ENCODE measurements at places on chromosomes 12 and 14. TPM values are rescaled to one million over a fixed set of nuclear protein-coding genes. Genes with fewer than 3 reads are reported as not detected.

DNA sequence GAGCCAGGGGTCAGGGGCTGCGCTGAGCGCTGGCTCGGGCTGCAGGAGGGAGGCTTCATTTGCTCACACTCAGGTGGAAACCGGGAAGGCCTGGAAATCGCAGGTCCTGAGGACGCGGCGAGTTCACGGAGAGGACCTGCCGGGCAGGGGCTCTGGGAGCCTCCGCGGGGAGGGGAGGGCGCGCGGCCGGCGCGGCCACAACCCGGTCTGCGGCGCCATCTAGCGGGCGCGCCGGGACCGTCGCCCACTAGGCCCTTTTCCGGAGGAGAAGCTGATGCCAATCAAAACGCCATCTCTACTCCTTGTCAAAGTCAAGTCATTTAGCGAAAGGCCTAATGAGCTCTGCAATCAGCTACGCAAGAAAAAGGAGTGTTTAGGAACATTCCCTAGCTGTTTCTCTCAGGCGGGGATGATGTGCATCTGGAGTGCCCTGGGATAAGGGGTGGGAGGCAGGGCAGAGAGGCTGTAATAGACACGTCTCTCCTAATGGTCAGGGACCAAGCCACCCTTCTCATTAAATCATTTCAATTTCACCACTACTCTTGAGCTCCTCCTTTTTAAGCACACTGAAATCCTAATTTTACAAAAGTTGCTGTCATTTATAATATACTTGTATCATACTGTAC is 885.8 kb upstream of the TMEM132C start:
- H3K4me1 ChIP-seq: peaks cover 5% of the 10 kb centered on the region
- H3K36me3 ChIP-seq: no peaks in the 10 kb centered on the region
- no peak for DNase-seq
- no peaks in the 10 kb centered on the region for H3K27me3 ChIP-seq
- H3K4me3 ChIP-seq: peak overlapping the region; percentile 68
- H3K27ac ChIP-seq: peak overlapping the region; percentile 32

GRCh38 chr12:89863493-89863938 is 154.9 kb upstream of the ATP2B1 start:
- peaks cover 20% of the 10 kb centered on the region for H3K4me1 ChIP-seq
- no peaks in the 10 kb centered on the region for H3K36me3 ChIP-seq
- peak overlapping the region; percentile 80 for H3K27ac ChIP-seq

GRCh38 chr12:115109863-115110262 is 425.9 kb upstream of the TBX3 start:
- H3K4me1 ChIP-seq: no peaks in the 10 kb centered on the region
- H3K27ac ChIP-seq: no peak overlapping the region
- no peaks in the 10 kb centered on the region for H3K36me3 ChIP-seq
- no peak for DNase-seq
- H3K27me3 ChIP-seq: peaks cover 3% of the 10 kb centered on the region

DNA sequence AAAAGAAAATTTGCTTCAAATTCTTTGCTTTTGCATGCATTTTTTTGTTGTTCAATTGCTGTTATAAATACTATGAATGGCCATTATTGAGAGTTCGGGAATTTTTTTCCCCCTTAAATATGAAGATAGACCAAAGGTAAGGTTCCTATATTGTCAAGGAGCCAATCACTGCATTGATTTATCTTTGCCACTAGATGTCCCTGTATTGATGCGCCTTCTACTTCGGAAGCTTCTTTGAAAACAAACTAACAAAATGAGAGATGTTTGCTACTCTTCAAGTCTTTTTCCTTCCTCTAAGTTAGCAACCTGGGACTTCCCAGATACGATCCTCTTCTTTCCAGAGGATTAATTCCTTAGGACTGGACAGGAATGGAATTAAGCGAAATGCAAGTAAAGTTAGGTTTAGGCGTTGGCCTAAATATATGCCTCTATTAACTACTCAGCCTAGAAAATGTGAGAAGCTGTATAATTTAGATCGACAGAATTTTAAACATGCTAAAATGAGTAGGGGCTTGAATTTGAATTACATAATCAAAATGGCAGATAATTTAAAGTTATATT is 318.1 kb downstream of the AEBP2 start:
- DNase-seq: no peak
- peak overlapping the region; percentile 65 for H3K27ac ChIP-seq
- H3K27me3 ChIP-seq: no peaks in the 10 kb centered on the region
- peaks cover 59% of the 10 kb centered on the region for H3K4me1 ChIP-seq
- H3K4me3 ChIP-seq: no peak overlapping the region
- H3K36me3 ChIP-seq: peaks cover 4% of the 10 kb centered on the region

DNA sequence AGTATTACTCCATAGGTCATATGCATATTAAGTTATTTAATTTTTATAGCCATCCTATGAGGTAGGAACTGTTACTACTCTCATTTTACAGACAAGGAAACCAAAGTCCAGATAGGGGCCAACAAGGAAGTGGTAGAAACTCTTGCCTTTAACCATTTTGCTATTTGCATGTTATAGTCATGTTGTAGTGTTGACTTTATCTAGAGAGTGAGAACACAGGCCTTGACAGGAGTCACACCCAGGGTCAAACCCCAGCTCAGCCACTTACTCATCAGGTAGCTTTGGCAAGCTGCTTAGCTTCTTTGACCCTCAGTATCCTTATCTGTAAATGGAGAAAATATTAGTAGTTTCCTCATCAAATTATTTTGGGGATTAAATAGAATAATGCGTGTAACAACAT is 156.2 kb downstream of the CAND1 start:
- H3K27ac ChIP-seq: no peak overlapping the region
- peaks cover 28% of the 10 kb centered on the region for H3K4me1 ChIP-seq
- H3K27me3 ChIP-seq: no peaks in the 10 kb centered on the region
- DNase-seq: no peak
- peaks cover 1% of the 10 kb centered on the region for H3K36me3 ChIP-seq

Gene KCNJ8
- total RNA-seq: not detected

- peaks cover 13% of the 10 kb centered on the region for H3K4me1 ChIP-seq
- H3K4me3 ChIP-seq: no peak overlapping the region
- no peak overlapping the region for H3K27ac ChIP-seq
These were observed 13.4 kb downstream of the ATXN2 start for GRCh38 chr12:111585690-111586089.

- no peaks in the 10 kb centered on the region for H3K36me3 ChIP-seq
- H3K4me1 ChIP-seq: no peaks in the 10 kb centered on the region
- H3K27me3 ChIP-seq: peaks cover 22% of the 10 kb centered on the region
- no peak overlapping the region for H3K4me3 ChIP-seq
These were observed 6.0 kb upstream of the SLC6A12 start for GRCh38 chr12:219891-220352.

GRCh38 chr14:75439989-75440388 is 12.2 kb downstream of the JDP2 start:
- peaks cover 45% of the 10 kb centered on the region for H3K36me3 ChIP-seq
- H3K27me3 ChIP-seq: no peaks in the 10 kb centered on the region
- DNase-seq: no peak

GRCh38 chr12:1984759-1985158 is 19.5 kb downstream of the DCP1B start:
- no peak for DNase-seq
- no peak overlapping the region for H3K27ac ChIP-seq
- H3K27me3 ChIP-seq: no peaks in the 10 kb centered on the region
- peaks cover 52% of the 10 kb centered on the region for H3K36me3 ChIP-seq

DNA sequence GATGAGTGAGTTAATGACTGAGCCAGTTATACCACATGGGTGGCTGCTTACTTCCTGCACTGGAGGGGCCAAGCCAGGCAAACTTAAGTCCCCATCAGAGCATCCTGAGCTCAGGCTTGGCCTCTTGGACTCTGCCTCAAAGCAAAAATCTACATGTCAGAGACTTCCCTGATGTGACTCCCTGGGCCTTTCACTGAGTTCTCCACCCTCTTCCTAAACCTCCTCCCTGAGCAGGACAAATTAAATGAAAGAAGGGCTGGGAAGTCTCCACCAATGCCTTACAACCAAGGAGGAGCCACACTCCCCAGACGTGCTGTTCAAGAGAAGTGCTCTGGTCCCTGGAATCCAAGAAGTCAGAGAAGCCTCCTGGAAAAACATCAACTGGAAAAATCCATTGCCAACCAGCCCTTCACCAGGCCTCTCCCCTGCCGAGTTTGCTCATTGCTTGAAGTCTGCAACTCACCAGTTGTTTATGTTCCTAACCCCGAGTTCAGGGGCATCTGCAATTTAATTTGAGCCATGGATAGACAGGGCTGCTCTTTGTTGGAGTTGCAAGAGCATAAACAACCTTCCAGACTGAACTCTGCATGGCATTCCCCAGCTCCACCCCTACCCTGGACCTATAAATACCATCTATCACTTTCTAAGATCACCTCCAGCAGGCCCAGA is 160.5 kb downstream of the ANO2 start:
- peaks cover 4% of the 10 kb centered on the region for H3K27me3 ChIP-seq
- no peak for DNase-seq
- H3K4me3 ChIP-seq: no peak overlapping the region
- H3K4me1 ChIP-seq: no peaks in the 10 kb centered on the region

Gene NPAS3
- total RNA-seq: 5.7 TPM

DNA sequence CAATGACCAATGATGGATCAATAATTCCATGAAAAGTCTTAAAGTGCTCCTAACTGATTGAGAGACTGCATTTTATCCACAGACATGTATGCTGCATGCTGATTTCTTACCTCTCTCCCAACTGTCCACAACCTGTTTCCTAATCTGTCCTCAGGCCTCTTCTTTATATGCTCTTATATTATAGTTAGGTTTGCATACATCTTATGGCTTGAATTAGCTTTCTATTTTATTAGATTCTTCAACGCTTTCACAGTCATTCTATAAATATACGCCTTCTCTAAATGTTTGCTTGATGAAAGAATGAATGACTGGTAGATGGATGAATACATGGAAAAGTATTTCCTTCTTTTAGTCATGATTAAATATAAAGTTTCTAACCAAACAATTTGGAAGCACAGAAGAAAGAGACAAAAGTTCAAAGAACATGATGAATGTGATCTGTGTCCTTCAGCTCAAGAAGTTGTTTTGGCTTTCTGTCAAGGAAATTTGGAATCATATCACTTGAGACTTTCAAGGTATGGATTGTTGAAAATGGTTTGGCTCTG is 91.8 kb upstream of the NPAS3 start:
- H3K27ac ChIP-seq: peak overlapping the region; percentile 46
- DNase-seq: no peak
- H3K4me1 ChIP-seq: peaks cover 12% of the 10 kb centered on the region
- H3K4me3 ChIP-seq: no peak overlapping the region
- peaks cover 7% of the 10 kb centered on the region for H3K27me3 ChIP-seq
- H3K36me3 ChIP-seq: peaks cover 5% of the 10 kb centered on the region

Gene AQP2
- total RNA-seq: not detected

Gene KRT82
- not detected for total RNA-seq

GRCh38 chr14:22593601-22594000 is 4.5 kb upstream of the ABHD4 start:
- peaks cover 4% of the 10 kb centered on the region for H3K27me3 ChIP-seq
- no peak overlapping the region for H3K27ac ChIP-seq
- no peaks in the 10 kb centered on the region for H3K36me3 ChIP-seq
- DNase-seq: no peak

- H3K4me3 ChIP-seq: peak overlapping the region; percentile 84
- no peak for DNase-seq
- H3K4me1 ChIP-seq: peaks cover 17% of the 10 kb centered on the region
- peaks cover 7% of the 10 kb centered on the region for H3K36me3 ChIP-seq
- peak overlapping the region; percentile 97 for H3K27ac ChIP-seq
- H3K27me3 ChIP-seq: no peaks in the 10 kb centered on the region
These were observed 908 bp downstream of the ENTPD5 start for GRCh38 chr14:74018174-74018585.

DNA sequence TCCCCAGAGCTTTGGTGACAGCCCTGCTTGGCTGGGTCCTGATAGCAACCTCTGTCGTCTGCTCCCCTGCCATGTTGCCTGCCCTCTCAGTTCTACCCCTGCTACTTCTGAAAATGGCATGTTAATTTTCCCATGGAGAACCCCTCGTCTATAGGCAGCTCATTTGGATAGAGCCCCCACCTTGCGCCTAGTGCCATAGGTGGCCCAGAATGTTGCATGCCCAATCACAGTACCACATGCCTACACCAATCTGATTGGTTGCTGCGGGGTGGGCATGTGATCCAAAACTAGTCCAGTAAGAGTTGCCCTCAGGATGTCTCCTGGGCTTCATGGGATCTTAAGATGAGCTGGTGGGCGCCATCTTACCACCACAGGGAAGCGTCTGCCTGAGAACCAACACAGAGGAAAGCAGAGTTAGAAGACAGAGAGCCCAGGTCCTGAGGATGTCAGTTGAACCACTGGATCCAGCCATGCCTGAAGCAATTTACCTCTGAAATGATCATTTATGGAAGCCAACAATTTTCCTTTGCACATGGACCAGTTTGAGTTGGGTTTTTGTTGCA is 85.7 kb downstream of the PAPOLA start:
- H3K4me3 ChIP-seq: no peak overlapping the region
- H3K27me3 ChIP-seq: peaks cover 14% of the 10 kb centered on the region
- peaks cover 6% of the 10 kb centered on the region for H3K4me1 ChIP-seq
- H3K27ac ChIP-seq: no peak overlapping the region
- H3K36me3 ChIP-seq: no peaks in the 10 kb centered on the region

- H3K4me3 ChIP-seq: peak overlapping the region; percentile 89
- no peaks in the 10 kb centered on the region for H3K27me3 ChIP-seq
- no peak for DNase-seq
- H3K27ac ChIP-seq: peak overlapping the region; percentile 99
- peaks cover 41% of the 10 kb centered on the region for H3K4me1 ChIP-seq
These were observed 1.5 kb upstream of the STAT6 start for GRCh38 chr12:57112492-57113294.

Gene APOF
- not detected for total RNA-seq

DNA sequence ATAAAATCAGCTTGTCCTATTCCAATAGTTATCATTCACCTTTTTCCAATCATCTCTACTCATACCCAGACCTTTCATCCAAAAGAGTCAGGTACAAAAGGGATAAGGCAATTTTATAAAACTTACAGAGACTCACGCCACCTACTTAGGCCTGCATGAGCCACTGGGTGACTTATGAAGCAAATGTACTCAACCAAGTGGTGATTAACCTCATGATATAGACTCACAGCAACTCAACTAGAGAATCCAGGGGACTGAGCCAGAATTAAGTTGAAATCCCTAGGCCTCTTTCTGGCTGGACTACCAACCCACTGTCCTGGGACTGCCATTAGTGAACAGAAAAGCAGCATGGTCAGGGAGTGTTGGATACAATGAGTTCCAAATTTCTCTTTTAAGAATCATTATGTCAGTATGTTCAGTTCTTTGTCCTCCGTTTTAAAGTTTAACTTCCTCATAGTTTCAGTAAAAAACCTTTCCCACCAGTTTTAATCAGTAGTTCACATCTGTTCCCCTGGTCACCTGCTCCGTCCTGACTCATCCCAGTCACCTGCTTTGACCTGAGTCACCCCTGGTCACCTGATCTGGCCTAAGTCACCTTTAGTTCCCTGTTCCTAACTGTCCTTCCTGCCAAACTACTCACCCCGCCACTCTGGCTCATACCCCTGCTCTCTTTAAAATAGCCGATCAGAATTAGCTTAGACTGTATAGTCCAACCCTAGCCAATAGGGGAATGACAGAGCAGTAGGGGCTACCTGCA is 36.8 kb downstream of the SPTSSA start:
- no peaks in the 10 kb centered on the region for H3K4me1 ChIP-seq
- H3K27me3 ChIP-seq: no peaks in the 10 kb centered on the region
- H3K4me3 ChIP-seq: no peak overlapping the region
- H3K27ac ChIP-seq: no peak overlapping the region
- no peak for DNase-seq

Gene PTPRQ
- 0.08 TPM for total RNA-seq

GRCh38 chr12:47992776-47993175 is 11.5 kb downstream of the COL2A1 start:
- H3K4me1 ChIP-seq: peaks cover 17% of the 10 kb centered on the region
- H3K36me3 ChIP-seq: no peaks in the 10 kb centered on the region
- H3K4me3 ChIP-seq: no peak overlapping the region

Measured in chondrocyte (in vitro differentiated cells).